ENCODE measurements at places on chromosomes 2 and 18. TPM values are rescaled to one million over a fixed set of nuclear protein-coding genes. Genes with fewer than 3 reads are reported as not detected.

Gene NAT8
- not detected for total RNA-seq

Gene UGT1A4
- 0.98 TPM for total RNA-seq

Gene OR6B2
- total RNA-seq = not detected

Gene CTDSP1
- total RNA-seq = 103 TPM

Gene DES
- total RNA-seq = 883 TPM

Gene ANKRD62
- total RNA-seq = 1.2 TPM
